ENCODE measurements at places on chromosomes 12 and 14.
A peak's percentile ranks its signal among the peaks of the same experiment; 100 is the strongest.

DNA sequence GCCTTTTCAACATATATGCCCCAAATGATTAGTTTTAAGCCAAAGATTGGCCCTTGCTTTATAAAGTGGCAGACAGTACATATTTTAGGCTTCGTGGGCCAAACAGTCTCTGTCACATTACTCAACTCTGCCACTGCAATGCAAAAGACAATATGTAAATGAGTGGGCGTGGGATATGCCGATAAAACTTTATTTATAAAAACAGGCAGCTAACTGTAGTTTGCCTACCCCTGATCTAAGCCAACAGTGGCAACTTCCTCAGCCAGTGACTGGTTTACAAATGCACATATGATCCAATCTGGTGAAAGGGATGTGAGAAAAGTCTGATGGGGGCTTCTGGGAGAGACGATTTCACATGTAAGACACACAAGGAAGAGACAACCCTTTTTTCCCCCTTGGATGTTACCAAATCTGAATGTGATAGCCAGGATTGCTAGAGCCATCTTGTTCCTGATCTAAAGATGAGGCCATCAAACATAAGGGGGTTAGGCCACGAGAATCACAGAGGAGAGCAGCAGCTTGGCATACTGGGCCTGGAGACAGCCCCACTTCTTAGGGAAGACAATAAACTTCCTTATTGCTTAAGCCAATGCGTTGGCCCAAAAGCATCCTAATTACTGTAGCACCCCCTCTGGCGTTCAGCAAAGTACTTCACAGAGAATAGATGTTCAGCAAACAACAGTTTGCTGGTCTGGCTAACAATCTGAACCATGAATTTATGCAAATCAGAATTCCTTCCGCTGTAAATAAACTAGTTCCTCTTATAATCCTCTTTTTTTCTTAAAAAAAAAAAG lies 75.2 kb upstream of the TMCC3 start:
- no peak for DNase-seq

DNA sequence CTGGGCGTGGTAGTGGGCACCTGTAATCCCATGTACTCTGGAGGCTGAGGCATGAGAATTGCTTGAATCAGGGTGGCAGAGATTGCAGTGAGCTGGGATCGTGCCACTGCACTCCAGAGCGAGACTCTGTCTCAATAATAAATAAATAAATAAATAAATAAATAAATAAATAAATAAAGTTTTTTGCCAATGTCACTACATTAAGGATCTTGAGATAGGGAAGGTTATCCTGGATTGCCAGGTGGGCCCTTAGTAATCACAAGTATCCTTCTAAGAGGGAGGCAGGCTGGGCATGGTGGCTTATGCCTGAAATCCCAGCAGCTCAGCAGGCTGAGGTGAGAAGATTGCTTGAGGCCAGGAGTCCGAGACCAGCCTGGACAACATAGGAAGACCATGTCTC lies 4.5 kb upstream of the FBXW8 start:
- DNase-seq = no peak

- DNase-seq = no peak
These were observed 152.8 kb upstream of the DHRS4 start for GRCh38 chr14:23800811-23801210.

DNA sequence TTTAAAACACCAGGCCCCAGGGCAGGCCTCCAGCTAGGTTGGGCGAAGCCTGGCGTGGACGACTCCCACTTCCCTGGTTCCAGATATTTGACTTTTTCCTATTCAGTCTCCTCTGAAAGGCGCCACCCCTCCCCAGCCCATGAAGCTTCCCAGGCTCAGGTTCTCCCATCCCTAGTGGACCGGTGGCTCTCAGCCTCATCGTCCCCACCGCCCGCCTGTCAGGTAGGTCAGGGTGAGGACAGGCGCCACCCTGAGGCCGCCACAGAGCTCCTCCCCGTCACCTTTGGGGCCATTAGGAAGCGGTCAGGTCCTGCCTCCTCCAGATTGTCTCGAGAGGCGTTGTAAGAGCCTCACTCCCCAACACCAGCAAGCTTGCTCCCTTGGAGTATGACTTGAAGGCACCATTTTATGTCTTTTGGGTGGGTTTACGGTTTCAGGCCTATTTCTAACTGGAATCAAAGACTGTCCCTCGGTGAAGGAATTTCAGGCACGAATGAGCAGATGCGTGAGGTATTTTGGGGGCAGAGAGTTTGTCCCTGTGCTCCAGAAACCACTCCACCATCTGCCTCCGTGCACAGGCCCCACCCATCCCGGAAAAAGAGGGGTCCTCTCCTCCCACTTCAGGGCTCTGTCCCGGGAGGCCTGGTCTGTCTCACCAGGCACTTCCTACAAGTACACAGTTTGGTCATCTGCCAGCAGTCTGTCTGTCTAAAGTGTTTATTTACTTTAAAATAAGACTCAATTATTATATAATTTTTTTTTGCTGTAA lies 55.6 kb downstream of the TSPAN9 start:
- no peak for DNase-seq

GRCh38 chr14:62002642-62003041 lies 240.4 kb downstream of the SNAPC1 start:
- no peak for DNase-seq

DNA sequence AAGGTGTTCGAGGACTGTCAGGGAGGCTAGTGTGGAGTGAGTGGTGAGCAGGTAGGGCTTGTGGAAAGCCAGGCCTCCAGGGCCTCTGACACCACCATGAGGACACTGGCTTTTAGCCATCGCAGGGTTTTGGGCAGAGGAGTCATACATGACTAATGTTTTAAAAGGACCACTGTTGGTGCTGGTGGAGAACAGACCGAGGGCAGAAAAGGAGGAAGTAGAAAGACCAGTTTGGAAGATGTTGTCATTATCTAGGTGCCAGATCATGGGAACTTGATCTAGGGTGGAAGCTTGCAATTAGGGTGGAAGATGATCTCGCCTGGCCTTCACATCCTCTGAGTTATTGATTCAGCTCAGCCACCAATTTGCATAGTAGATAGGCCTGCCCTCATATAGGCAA lies 144.2 kb downstream of the C12orf75 start:
- DNase-seq = no peak

GRCh38 chr12:121062391-121063045 lies 23.5 kb upstream of the OASL start:
- DNase-seq = no peak

DNA sequence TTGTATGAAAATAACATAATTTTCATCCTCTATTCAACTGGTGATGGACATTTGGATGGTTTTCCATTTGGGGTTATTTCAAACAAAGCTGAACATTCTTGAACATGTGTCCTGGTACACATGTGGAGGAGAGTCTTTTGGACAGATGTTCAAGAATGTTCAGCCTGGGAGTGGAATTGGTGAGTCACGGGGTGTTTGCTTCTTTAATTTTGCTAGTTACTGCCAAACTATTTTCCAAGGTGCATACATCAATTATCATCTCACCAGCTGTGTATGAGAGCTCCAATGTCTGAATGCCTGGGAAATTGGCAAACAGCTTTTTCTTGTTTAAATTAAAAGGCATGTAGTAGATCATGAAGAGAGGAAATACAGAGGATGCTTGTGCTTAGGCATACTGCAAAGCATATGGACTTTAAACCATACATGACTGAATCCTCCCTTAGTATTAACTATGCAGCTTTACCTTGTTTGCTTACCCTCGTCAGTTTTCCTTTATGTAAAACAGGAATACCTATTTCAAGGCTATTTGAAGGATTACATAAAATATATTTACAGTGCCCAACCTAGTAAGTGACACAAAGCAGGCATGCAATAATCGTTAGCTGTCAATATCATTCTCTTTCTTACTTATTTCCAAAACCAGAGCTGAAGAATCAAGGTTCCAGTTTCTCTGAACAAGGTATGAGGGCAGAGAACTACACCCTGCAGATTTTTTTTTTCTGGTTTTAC lies 152.1 kb downstream of the ITPR2 start:
- no peak for DNase-seq

DNA sequence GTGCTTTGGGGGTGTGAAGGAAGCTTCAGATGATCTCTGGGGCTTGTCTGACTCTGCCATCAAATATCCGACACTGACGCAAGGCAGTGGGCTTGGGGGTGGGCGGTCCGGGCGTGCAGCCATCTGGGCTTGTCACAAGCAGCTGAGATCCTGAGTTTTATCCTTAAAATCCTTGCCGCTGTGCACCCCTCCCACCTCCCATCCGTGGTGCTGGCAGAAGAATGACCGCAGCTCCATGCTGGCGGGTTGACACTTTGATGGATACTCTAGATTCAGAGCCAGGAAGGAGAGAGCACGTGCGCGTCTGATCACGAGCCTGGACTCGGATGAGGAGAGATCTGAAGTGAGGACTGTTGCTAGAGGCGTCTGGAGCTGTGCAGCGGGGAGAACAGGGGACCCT lies 3.0 kb downstream of the ZFYVE21 start:
- DNase-seq = no peak

DNA sequence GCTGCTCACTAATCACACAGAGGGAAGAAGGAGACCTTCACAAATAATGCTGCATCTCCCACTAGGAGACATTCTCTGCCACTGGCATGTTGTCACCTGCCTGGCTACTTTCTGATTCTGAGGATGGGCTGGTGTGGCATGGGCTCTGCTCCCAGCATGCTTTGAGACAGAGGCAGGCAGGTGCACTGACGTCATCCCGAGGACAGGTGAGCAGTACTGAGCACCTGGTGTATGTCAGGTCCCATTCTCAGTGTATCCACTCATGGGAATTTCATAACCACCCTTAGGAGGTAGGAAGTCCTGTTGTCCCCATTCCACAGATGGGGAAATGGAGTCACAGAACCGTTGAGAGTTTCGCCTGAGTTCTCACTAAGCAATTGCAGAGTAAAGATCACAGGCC lies 597.9 kb downstream of the VRK1 start:
- no peak for DNase-seq

GRCh38 chr12:2205996-2206395 lies 153.2 kb downstream of the CACNA1C start:
- DNase-seq = no peak

GRCh38 chr12:27511031-27511722 lies 12.8 kb upstream of the PPFIBP1 start:
- DNase-seq = no peak

DNA sequence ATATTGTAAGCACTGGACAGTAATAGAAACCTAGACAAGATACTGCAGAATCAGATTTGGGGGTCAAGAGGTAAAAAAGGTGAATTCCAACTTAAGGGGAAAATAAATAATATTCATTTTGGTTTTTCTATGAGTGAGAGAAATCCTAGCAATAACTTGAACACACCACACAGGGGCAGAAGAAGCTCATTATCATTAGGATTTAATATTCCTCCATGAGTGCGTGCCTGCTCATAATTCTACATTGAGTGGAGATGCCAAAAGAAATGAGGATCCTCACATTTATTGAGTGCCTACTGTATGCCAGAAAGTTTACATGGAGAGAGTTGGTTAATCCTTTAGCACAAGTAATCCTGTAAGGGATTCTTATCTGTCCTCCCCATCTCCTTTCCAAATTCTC lies 40.5 kb upstream of the C14orf132 start:
- DNase-seq = peak; percentile 40

GRCh38 chr14:96602186-96602585 lies 100.0 kb downstream of the PAPOLA start:
- DNase-seq = no peak

DNA sequence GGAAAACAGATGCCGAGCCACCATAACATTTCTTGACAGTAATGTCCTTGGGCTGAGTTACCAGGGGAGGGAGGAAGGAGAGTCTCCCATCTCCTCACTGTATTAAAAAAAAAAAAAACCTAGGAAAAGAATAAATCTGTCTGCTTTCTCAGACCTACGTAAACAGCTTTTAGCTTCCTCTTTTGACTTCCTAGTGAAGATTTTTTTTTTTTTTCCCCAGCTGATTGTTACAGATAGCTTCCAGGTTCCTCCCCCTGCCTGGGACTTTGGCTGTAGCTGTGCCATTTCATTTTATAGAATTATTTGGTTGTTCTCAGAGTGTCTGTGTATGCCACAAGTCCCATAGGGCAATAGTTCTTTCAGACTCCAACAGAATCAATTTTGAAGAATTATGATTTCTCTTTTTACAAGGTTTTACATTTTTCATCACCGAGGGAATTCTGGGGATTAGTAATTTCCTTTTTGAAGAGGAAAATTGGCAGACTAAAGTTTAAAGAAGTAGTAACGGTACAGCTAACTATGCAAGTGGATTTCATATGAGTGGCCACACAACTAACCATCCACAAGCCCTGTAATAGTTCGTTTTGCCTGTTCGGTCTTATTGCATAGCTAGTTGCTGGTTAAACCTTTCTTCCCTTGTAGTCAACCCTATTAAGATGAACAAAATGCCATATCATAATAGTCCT lies 23.1 kb upstream of the GNS start:
- DNase-seq = no peak

DNA sequence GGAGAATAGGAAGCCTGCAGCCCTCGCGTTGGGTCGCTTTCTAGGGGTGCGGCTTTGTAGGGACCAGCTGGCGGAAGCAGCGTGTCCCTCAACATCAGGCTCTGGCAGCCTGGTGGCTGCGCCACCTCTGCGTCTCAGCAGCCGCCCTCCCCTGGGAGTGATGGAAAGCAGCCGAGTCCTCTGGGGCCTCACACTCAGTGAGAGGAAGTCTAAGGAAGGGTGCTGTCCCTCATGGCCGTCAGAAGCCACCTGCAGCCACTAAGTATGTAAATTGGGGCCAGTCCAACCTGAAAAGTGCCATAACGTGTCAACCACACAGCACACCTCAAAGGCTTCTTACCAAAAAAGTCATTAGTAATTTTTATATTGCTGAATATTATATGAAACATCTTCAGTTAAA lies 80.3 kb downstream of the WDR20 start:
- DNase-seq = no peak

DNA sequence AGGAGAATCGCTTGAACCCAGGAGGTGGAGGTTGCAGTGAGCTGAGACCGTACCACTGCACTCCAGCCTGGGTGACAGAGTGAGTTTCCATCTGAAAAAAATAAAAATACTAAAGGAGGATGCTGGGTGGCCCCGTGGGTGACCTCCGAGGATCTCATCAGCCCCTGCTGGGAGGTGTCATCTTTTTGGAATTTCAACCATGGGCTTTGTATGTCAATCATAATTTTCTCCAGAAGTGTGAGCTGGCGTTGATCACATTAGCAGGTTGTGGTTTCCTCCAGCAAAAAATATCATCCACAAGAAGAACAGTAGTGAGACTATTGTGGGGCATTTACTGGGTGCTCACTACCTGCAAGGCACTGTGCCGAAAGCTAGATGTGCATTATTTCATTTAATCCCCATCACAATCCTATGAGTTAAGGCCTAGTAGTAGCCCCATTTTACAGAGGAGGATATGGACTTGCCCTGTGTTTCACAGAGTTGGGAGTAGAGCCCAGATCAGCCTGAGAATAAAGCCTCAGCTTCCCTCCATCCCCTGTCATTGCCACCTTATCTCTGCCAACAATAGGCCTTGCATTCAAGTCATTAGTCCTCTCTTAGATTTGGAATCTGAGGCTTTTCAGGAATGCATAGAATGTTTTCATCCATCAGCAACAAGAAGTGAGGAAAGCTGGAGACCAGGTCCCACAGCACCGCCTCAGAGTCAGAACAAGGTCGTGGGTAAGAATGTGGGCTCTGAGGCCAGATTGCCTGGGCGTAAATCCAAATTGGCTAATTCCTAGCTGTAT lies 39.8 kb downstream of the SVOP start:
- no peak for DNase-seq

- DNase-seq = no peak
These were observed 364.1 kb upstream of the KITLG start for GRCh38 chr12:88944397-88944796.

GRCh38 chr14:72164420-72165228 lies 232.4 kb downstream of the RGS6 start:
- DNase-seq = no peak

- DNase-seq = no peak
These were observed 7.4 kb downstream of the PRIMA1 start for GRCh38 chr14:93780813-93781400.

- no peak for DNase-seq
These were observed 161.8 kb downstream of the ANO4 start for GRCh38 chr12:100956311-100956852.

- DNase-seq = peak; percentile 90
These were observed 44.6 kb downstream of the C14orf132 start for GRCh38 chr14:96083667-96084320.

All from NCI-H1105 (cell line).